Activated CD8-positive, alpha-beta memory T cell treated with anti-CD3 and anti-CD28 coated beads for 36 hours (primary cell): ENCODE measurements at places on chromosomes 1 and 21. TPM values are rescaled to one million over a fixed set of nuclear protein-coding genes. Genes with fewer than 3 reads are reported as not detected.

RORC gene
- total RNA-seq = 0.90 TPM

OR2L13 gene
- not detected for total RNA-seq

PALMD gene
- not detected for total RNA-seq

S100A1 gene
- total RNA-seq = not detected

ACOT11 gene
- total RNA-seq = 0.57 TPM

RO60 gene
- 80.7 TPM for total RNA-seq

IFI16 gene
- 203 TPM for total RNA-seq

GPR153 gene
- 0.67 TPM for total RNA-seq

OPRD1 gene
- not detected for total RNA-seq
